ENCODE measurements at places on chromosomes 5 and 9. TPM values are rescaled to one million over a fixed set of nuclear protein-coding genes. Genes with fewer than 3 reads are reported as not detected.

The PRR16 gene
- 0.76 TPM for total RNA-seq

The CMBL gene
- 0.93 TPM for total RNA-seq

The C9orf50 gene
- total RNA-seq: not detected

The TPPP gene
- total RNA-seq: 10.5 TPM

The GFPT2 gene
- total RNA-seq: 6.9 TPM

The CCDC171 gene
- 3.2 TPM for total RNA-seq

The TSC1 gene
- total RNA-seq: 36.4 TPM

The STPG3 gene
- total RNA-seq: not detected
